ENCODE measurements at places on chromosomes 7 and 10.

DNA sequence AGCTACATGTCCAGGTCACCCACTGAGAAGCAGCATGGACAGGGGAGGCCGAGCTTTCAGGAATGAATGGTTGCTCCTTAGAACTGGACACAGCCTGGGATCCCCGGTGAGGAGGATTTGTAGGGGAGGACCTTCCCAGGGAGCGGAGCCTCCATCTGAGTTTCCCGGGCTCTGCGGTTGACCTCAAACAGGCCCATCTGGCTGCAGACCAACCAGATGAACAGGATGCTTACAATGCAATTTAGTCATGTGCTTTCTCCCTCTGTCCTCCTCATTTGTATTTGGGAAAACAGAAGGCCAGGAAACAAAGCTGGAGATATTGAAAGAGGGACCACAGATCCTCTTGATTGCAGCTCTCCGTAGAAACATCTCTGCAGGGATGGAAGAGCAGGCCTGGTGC is 104.8 kb downstream of the EMX2 start:
- no peak for DNase-seq

- no peak for DNase-seq
Observed at GRCh38 chr7:55345292-55345691, 19.8 kb upstream of the LANCL2 start.

GRCh38 chr10:13823096-13823708 is 236.4 kb downstream of the PRPF18 start:
- peak; percentile 40 for DNase-seq

- DNase-seq: no peak
Observed at GRCh38 chr10:71158902-71159301, 53.5 kb upstream of the UNC5B start.

DNA sequence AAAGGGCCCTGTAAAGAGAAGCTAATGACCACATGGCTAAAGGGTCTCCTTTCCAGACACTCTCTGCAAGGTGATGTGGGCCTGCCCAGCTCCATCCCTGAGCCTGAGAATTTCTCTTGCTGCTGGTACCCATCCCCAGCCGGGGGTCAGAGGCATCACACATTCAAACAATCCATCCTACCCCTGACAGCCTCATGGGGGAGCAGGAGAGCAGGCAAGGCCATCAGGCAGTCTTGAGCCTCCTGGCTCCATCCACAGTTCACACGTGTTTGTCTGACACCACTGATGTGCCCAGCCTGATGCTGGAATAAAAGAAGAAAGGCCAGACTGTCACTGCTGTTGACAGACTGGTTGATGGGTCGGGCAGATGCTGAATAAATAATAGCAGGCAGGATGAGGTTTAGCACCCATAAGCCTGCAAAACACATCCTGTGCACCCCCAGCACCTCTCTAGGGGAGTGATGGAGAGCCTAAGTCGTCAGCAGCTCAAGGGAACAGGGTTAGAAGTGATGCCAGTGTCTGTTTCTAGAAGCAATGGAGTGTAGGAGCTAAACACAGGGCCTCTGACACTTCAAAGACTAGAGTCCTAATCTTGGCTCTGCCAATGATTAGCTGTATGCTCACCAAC is 43.5 kb downstream of the TLL2 start:
- DNase-seq: peak; percentile 71

- peak; percentile 24 for DNase-seq
Observed at GRCh38 chr7:122457969-122458368, 153.4 kb upstream of the FEZF1 start.
